ENCODE measurements at places on chromosomes 6 and 20.

DNA sequence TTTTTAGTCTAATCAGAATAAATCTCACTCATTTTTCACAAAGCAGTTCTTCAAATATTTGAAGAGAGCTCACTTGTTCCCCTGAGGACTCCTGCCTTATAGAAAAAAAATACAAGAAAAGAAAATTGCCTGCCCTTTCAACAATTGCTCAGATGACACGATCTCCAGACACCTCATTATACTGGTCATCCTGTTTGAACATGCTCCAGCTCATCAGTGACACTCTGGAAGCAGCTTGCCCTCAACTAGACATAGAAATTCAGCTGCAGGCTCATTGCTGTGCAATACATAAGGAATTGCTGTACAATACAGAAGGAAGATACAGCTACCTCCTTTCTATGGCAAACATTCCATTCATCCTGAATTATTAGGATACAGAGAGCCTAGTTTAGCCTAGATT is 73.1 kb downstream of the OPN5 start:
- H3K36me3 ChIP-seq, result no peaks in the 10 kb centered on the region
- DNase-seq, result no peak
- no peaks in the 10 kb centered on the region for H3K4me1 ChIP-seq
- H3K27me3 ChIP-seq, result no peaks in the 10 kb centered on the region

- peak; percentile 48 for DNase-seq
- H3K27ac ChIP-seq, result peak overlapping the region; percentile 45
- peaks cover 5% of the 10 kb centered on the region for H3K36me3 ChIP-seq
Measured at GRCh38 chr20:19688031-19688806, 69.8 kb upstream of the RIN2 start.

DNA sequence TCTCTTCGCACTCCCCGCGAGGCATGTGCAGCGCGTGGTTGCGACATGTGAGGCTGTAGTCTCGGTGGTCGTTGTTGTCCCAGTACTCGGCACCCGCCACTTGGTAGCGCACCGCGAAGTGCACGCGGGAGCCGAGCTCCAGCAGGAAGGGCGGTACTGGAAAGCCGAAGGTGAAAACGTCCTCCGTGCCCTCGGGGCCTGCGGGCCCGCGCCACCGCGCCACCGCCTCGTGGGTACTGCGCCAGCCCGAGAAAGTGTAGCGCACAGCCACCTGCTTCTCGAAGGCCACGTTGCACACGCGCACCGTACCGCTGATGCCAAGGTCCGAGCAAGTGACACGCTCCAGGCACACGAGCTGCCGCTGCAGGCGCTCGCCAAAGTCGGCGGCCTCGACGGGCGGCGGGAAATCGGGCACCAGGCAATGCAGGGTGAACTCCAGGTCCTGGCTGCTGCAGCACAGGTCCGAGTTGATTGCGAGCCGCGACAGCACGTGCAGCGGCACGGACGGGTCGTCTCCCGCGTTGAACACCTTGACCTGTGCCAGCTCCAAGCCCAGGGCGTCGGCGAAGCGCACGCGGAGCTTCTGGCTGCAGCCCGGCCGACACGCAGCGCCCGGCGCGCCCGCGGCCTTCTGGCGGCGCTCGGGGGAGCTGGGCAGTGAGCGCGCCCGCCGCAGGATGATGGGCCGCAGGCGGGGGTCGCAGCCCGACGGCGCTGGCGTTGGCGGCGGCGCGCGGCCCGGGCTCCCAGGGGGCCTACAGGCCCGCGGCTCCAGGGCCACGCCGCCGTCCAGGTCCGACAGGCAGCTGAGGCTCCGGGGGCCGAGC is 840 bp downstream of the PPP1R3D start:
- H3K4me3 ChIP-seq, result peak overlapping the region; percentile 85
- DNase-seq, result no peak
- peak overlapping the region; percentile 93 for H3K27ac ChIP-seq
- H3K27me3 ChIP-seq, result no peaks in the 10 kb centered on the region
- peaks cover 27% of the 10 kb centered on the region for H3K4me1 ChIP-seq

DNA sequence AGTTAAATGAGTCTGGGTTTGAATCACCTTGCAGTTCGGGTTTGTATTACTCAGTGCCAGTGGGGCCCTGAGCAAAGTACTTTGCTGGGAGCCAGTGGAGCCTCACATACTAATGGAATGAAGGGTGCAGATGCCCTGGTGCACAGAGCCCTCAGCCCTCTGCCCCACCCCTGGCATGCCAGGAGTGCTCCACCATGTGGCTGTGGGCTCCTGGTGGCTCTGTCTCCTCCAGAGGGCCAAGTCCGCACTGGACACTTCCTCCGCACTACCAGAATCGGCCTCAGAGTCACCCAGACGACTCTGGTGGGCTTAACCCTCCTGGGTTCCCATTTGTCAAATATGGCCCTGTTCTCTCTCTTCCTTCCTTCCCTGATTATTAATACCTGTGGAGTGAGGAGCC is 94.0 kb downstream of the STK35 start:
- no peaks in the 10 kb centered on the region for H3K4me1 ChIP-seq
- H3K4me3 ChIP-seq, result no peak overlapping the region
- H3K27ac ChIP-seq, result no peak overlapping the region
- H3K36me3 ChIP-seq, result no peaks in the 10 kb centered on the region

DNA sequence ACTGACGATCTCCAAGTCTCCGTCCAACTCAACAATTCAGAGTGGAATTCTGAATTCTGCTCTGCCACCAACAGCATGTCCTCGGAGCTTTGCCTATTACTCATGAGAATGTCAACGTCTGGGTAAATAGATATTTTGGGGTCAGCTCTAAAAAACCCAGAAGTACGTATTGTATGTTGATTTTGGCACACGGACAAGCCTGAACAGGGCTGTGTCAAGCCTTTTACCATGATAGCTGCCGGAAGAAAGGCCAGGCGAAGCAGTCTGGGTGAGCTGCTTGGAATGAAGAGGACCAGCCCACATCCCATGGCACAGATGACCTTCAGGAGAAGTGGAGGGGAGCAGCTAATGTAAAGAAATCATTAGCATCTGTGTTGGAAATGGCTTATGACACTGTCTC is 88.0 kb upstream of the JAG1 start:
- peak overlapping the region; percentile 8 for H3K4me3 ChIP-seq
- no peaks in the 10 kb centered on the region for H3K36me3 ChIP-seq
- peaks cover 31% of the 10 kb centered on the region for H3K4me1 ChIP-seq
- peak overlapping the region; percentile 54 for H3K27ac ChIP-seq
- no peaks in the 10 kb centered on the region for H3K27me3 ChIP-seq

GRCh38 chr6:158170656-158171081 is 2.5 kb downstream of the GTF2H5 start:
- no peaks in the 10 kb centered on the region for H3K27me3 ChIP-seq
- H3K4me1 ChIP-seq, result peaks cover 64% of the 10 kb centered on the region
- no peak for DNase-seq
- no peaks in the 10 kb centered on the region for H3K36me3 ChIP-seq
- peak overlapping the region; percentile 45 for H3K4me3 ChIP-seq
- H3K27ac ChIP-seq, result peak overlapping the region; percentile 85

GRCh38 chr6:110566346-110567125 is 90.1 kb upstream of the SLC22A16 start:
- H3K36me3 ChIP-seq, result no peaks in the 10 kb centered on the region
- H3K27ac ChIP-seq, result no peak overlapping the region
- H3K4me3 ChIP-seq, result no peak overlapping the region
- H3K4me1 ChIP-seq, result no peaks in the 10 kb centered on the region

GRCh38 chr20:1895674-1896483 is 672 bp downstream of the SIRPA start:
- H3K4me1 ChIP-seq, result peaks cover 16% of the 10 kb centered on the region
- no peaks in the 10 kb centered on the region for H3K27me3 ChIP-seq
- H3K27ac ChIP-seq, result peak overlapping the region; percentile 94
- no peak for DNase-seq
- H3K4me3 ChIP-seq, result peak overlapping the region; percentile 96
- H3K36me3 ChIP-seq, result no peaks in the 10 kb centered on the region

Measured in thoracic aorta (tissue), 2 donors.